ENCODE measurements at places on chromosomes 6 and 20.
A peak's percentile ranks its signal among the peaks of the same experiment; 100 is the strongest.

GRCh38 chr20:23637282-23638221, at the start of gene CST3:
TSS of gene CST3 (minus strand) at chr20:23637955. CDS start at chr20:23637862, 93 bp downstream.
- DNase-seq, result no peak

DNA sequence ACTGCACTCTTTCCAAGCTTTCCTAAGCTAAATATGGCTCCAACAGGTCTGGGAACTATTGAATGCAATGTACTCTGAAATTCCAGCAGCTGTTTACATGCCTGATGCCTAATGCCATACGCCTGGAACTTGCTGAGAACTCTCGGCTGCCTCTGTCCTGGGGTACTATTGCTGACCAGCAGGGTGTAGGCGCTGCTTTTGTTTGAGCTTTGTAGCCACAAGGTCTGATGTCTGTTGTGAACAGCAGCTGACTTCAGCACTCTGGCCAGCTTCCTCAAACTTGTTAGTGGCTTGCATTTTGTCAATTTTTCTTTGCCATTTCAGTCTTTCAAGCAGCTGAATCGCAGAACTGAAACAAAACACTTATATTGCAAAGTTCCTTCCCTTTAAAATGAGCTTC, 26.7 kb downstream of the SAYSD1 start:
- no peak for DNase-seq

DNA sequence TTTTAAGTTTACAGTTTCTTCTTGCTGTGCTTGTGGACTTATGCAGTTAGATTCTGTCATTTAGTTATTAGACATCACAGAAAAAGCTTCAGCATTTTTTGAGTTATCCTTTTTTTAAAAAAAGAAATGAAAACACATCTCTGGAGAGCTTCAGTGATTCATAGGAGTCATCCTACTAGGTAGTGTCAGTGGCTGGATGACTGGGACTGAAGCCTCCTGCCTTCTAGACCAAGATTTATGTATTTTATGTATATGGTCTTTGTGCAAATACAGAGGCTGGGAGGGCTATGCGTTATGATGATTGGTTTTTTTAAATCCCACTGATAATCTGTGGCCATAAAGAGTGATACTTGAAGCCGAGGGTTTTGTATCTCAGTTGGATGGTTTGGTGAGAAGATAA, 125.9 kb upstream of the JAG1 start:
- no peak for DNase-seq

GRCh38 chr20:4956200-4956810, 45.0 kb downstream of the SLC23A2 start:
- DNase-seq, result peak; percentile 48

DNA sequence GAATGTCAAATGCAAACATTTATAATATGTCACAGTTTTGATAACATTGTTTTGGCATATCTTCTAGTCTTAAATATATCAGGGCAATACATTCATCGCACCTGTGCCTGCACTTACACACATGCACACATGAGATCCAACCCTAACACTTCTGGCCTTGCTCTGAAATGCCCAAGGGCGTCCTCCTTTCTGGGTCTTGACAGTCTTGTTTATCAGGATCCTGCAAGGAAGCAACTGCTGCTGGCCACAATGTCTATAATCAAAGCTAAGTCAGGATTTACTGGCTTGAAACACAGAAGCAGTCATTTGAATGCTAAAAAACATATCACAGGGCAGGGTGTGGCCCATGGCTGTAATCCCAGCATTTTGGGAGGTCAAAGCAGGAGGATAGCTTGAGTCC, 32.9 kb upstream of the FAM50B start:
- no peak for DNase-seq

DNA sequence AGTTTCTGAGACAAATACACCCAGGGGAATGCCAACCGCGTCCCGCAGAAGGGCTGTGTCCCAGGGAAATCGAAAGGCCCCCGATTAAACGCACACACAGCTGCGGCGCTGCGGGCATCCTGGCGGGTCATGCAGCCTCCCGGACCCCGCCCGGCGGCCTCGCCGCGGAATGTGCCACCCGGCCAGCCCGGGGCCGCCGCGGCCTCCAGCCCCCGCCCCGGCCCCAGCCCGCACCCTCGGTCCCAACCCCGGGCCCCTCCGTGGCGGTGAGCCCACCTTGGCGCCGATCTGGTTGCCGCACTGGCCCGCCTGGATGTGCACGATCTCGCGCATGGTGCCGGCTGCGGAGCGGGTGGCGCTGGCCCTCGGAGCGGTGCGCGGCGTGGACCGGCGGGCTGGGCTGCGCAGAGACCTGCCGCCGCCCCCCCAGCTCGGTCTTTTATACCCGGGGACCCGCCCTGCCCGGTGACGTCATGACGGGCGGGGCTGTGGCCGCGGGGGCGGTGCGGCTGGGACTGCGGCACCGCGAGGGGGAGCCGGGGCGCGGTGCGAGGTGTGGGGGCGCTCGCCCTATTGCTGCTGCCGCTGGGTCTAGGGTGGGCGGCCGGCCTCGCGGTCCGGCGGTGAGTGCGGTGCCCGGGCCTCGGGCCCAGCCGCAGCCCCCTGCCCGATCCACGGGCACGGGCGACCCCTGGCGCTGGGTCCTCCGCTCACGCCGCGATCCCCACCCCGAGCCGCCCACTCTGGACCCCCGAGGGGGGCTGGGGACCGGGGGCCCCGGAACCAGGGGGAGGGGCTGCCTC, at the start of gene TUBB2A:
Gene TUBB2A (minus strand): TSS at position 414 of the 803 bp plus-strand sequence. CDS start 81 bp downstream, at position 333.
- peak; percentile 90 for DNase-seq
